AML-193 (cell line): ENCODE measurements at places on chromosomes 5 and 9.
A peak's percentile ranks its signal among the peaks of the same experiment; 100 is the strongest.

DNA sequence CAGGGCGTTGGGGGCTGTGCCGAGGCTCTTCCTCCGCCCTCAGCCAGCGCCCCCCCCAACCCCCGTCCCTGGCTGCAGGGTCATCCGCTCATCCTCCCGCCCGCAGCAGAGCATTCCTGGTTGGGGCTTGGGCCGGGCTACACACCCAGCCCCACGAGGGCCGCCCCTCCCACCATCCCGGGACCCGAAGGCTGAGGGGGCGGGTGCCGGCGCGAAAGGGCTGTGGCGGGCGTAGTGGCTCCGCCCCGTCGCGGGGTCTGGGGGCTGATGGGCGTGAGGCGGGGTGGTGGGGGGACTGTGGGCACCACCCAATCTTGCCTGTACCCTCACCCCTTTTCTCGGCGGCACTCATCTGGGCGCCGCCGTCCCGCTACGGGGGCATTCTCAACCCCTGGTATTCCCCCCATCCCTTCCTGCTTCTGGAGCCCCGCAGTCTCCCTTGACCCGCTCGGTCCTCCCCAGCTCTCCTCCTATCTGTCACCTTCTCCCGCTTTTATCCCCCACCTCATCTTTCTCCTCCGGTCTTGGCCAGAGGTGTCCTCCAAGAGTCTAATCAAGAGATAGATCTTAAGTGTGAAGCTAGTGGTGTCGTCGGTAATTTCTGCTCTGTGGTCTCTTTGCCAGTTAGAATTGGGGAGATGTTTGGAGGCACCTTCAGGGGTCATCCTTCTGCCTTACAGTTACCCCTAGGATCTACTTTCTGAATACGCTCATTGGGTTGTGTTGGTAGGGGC, 1.6 kb downstream of the FER start:
- no peak for DNase-seq

DNA sequence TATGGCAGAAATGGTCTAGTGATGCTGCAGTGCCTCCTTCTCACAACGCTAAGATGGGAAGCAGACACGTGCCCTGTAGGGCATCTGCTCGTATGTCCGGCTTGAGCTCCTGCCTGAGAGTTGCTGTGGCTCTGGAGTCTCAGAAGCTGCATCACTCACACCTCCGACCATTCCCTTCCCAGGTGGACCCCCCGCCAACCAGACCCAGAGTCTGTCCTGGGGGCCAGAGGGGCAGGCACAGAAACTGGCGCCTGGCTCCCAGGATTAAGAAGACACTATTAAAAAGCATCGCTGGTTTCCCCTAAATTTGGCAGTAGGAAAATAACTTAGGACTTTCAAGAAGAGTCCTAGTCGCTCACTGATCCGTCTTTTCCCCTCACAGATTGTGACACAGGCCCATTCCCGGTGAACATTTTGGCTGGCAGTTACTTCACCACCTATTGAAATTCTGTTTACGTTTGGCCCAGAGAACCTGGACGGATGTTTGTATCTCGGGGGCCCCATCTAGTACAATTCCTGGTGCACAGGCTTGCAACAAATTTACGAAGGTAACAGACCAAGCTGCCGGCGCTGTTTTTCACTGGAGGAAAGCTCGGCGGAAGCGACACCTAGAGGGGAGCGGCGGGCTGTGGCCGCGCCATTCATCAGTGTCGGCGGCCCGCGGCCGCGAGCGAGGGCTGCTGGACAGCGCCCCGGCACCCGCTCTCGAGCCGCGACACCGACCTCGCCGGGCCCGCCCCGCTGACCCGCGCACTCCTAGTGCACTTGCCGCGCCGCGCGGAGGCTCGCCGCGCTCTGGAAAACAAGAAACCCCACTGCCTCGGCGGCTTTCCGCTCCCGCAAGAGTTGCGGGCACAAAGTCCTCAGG, 1.6 kb downstream of the FSTL4 start:
- no peak for DNase-seq

- peak; percentile 27 for DNase-seq
These were observed 8.8 kb upstream of the IGFBPL1 start for GRCh38 chr9:38432922-38433510.

- no peak for DNase-seq
These were observed 22.5 kb upstream of the COMMD10 start for GRCh38 chr5:116062352-116062751.

- DNase-seq, result no peak
These were observed 331.9 kb downstream of the DEPDC1B start for GRCh38 chr5:60368100-60368499.

GRCh38 chr5:148179234-148179824, 11.0 kb downstream of the SPINK14 start:
- peak; percentile 74 for DNase-seq

DNA sequence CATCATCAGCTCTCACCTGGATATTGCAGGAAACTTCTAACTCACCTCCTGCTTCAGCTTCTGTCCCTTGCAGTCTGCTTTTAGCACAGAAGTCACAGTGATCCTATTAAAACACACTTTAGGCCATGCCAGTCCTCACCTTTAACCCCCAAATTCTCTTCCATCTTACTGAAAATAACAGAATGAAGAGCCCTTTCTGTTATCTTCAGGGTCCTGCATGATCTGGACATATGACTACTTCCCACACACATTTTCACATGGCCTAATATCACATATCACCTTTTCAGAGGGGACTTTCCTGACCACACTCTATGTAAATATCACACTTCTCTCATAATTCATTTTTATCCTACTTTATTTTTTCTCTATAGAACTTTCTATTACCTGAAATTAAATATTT, 550.6 kb upstream of the CLINT1 start:
- no peak for DNase-seq

DNA sequence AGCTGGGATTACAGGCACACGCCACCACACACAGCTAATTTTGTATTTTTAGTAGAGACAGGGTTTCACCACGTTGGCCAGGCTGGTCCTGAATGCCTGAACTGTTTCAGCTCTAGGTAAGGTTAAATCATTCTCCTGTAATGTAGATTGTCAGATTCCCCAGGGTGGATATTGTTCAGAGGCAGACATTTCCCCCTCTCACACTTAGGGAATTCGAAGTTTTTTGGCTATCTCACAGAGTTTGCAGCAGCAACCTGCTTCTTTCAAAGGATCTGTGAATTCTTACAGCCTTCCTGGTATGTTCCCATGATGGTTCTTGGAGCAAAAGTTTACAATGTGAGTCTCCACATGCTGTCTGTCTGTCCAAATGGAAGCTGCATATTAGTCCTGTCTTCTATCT, 15.6 kb upstream of the DIRAS2 start:
- DNase-seq, result no peak

GRCh38 chr5:9233712-9234111, 312.2 kb downstream of the SEMA5A start:
- no peak for DNase-seq

- no peak for DNase-seq
These were observed 67.1 kb upstream of the CDK20 start for GRCh38 chr9:88041447-88041846.

- no peak for DNase-seq
These were observed 1.1 kb downstream of the EPB41L4B start for GRCh38 chr9:109319626-109320241.

- no peak for DNase-seq
These were observed 2.6 kb downstream of the DIAPH1 start for GRCh38 chr5:141615991-141616720.

DNA sequence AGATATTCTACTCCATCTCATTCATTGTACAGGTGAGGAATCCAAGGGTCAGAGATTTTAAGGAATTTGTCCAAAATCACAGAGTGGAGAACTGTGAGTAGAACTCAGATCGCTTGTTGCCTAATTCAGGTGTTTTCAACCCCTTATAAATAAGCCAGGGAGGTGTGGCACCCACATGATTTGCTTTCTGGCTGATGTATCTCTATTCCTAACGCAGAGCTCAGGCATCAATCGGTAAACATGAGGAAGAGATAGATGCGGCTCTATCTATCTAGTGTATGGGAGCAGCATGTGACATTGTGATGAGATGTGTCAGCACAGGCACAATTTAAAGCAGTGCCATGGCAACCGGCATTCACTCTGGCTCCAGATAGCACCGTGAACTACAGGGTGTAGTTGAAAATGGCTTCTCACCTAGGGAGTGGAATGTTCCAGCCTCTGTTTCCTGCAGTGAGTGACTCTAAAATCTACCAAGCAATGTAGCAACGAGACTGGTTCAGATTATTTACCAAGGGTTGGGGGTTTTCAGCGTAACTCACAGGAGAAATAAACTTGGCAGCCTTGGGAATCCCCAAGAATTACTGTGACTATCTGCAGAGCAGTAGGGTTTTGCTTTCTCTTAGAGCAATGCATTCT, 53.4 kb upstream of the SUB1 start:
- DNase-seq, result no peak

DNA sequence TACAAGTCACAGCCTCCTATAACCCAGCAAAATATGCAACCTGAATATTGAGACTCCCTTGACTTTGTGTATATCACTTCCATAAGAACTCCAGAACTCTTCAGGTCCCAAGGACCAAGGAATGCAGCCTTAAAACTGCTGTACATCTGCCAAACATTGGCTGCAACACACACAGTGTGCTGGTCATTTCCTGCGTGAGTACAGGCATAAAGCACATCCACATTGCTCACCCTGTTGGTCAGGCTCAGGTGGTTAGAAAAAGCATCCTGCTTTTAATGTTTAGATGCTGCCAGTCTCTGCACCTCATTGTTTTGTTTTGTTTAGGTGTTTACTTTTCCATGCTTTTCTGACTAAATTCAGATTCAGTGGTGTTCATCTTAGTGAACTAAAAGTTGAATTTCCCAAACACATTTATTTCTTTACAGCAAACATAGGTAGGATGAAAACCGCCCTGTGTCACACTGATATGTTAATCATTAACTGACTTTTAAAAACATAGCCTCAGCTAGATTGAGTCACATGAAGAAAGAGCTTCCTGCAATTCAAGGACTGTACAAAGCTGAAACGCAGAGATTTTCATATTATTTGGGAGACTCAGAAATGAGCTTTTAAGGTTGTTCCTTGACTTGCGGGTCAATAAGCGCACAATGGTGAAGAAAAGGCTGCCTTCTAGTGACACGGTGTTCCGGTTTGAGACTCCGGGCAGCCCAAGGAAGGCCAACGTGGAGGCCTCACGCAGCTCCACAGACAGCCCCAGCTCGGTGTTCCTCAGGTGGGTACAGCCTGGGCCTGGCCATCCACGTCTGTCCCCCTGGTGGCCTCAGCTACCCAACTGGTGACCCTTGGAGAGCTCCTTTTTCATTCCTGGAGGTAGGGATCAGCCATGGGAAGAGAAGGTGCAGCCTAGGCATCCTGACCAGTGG, 52.2 kb upstream of the GRAMD2B start:
- DNase-seq, result no peak

DNA sequence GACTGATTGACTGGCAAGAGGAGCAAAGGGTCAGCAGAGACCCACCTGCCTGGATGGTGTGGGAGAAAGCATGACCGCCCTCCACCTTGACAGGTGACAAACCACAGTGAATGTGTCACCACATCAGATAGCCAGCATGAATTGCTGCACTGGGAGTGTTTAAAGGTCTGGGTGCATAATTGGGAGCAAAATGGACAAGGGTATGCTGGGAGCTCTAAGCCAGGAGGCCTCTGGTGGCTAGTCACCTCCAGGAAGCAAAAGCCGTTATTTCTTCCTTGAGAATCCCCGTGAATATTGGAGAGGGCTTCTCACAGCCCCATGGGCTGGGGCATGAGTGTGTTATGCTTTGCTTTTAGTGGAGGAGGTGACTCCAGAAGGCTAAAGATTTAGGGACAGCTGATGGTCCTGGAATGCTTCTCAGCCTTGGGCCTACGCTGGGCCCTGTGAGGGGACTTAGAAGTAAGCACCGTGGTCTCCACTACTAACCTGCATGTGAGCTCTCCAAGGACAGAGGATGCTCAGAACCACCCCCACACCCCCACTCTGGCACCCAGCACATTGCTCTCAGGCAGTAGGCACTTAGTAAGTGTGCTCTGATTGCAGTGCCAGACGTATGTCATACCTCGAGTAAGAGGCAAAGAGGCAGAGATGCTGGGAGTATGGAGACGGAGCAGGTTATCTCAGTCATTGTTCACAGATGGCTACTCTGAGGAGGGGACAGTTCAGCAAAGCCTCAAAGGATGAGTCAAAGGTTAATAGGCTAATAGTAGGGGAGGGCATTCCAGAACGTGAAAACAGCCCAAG, 9.1 kb upstream of the IRF1 start:
- DNase-seq, result no peak

DNA sequence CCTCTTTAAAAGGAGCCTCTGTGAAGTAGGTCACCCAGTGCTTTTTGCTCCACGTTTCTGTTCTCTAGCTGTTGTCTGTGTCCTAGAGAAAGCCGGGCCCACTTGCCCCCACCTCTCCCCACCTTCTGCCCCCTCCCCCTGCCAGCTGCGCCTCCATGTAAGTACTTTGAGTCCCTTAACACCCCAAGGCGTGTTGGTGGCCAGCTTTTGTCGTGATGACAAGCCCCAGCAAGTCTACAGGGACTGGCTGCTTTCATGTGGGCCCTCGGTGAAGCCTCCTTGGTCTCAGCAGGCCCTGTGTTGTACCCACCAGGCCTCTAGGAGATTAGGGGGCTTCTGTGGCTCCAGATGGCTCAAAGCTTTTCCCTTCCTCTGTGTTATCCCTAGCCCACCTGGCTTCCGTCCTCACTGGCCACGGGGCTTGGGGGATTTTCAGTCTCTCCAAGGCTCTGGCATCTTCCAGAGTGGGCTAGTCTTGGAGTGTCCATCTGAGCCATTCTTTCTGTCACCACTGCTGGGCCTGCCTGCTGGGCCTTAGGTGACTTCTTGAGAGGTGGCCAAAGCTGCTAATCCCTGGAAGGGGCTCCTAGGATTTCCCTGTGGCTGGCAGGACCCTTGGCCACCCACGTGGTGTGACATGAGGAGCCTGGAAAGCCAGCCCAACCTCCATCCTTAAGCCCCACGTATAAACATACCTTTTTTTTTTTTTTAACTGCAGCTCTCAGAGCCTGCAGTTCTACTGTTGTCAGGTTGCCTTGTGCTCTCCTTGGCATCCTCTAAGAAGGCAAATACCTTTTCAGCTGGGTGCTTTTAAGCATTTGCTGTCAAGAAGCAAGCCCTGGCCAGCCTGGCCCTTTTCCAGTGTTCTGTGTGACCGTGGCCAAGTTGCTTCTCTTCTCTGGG, 1.1 kb upstream of the NDST1 start:
- no peak for DNase-seq

GRCh38 chr5:34959323-34959722, 30.0 kb downstream of the DNAJC21 start:
- no peak for DNase-seq

GRCh38 chr5:87885758-87886157, 382.9 kb downstream of the TMEM161B start:
- no peak for DNase-seq

GRCh38 chr5:59337240-59337639, 556.3 kb downstream of the PDE4D start:
- DNase-seq, result no peak

- DNase-seq, result no peak
These were observed 389.4 kb upstream of the SLC24A2 start for GRCh38 chr9:20178197-20178596.

GRCh38 chr9:136485049-136486045, 2.5 kb upstream of the SEC16A start:
- peak; percentile 58 for DNase-seq

GRCh38 chr9:100579665-100580064, 1.8 kb downstream of the CAVIN4 start:
- no peak for DNase-seq
